Activated CD4-positive, alpha-beta T cell treated with anti-CD3 and anti-CD28 coated beads, Interleukin-2, Interleukin-4, amounts not matched to agents 100 ng/mL and 50 ng/mL, durations not matched to agents 16 hours and 8 hours (primary cell): ENCODE measurements at places on chromosomes 4 and X.

DNA sequence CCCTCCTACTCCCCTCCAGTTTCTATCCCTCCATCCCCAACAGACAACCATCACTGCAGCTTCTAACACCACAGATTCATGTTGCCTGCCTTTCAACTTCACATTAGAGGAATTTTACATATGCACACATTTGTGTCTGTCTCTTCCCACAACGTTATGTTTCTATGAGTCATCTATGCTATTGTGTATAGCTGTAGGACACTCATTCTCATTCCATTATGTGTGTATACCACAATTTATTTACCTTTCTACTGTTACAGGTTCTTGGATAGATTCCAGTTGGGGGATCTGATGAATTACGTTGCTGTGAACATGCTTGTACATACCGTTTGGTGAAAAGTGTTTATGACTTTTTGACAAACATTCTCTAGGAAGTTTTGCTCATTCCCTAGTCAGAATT is 58.8 kb upstream of the TRPC3 start:
- no peak for DNase-seq

GRCh38 chr4:177118596-177118995 is 191.1 kb upstream of the NEIL3 start:
- no peak for DNase-seq

GRCh38 chr4:100981447-100982204 is 365.7 kb downstream of the PPP3CA start:
- no peak for DNase-seq

- DNase-seq: no peak
These were observed 64.4 kb downstream of the CXCL13 start for GRCh38 chr4:77669946-77670590.

DNA sequence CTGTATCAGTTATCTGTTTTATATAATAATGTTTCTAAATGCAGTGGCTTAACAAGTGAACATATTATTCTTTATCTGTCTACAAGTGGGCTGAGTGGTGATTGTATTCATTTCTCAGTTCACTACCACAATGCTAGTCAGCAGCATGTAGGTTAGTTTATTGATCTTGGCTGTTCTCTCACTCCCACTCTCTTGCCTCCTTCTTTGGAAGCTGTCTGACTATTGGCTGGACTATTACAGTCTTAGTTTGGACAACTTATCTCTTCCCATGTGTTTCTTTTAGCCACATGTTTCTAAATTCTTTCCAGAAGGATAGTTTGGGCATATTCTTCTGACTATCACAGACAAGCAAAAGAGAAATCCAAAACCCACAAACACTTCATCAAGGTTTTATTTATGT is 459.5 kb upstream of the AGA start:
- no peak for DNase-seq

GRCh38 chr4:66294638-66295037 is 624.3 kb upstream of the EPHA5 start:
- DNase-seq: no peak

DNA sequence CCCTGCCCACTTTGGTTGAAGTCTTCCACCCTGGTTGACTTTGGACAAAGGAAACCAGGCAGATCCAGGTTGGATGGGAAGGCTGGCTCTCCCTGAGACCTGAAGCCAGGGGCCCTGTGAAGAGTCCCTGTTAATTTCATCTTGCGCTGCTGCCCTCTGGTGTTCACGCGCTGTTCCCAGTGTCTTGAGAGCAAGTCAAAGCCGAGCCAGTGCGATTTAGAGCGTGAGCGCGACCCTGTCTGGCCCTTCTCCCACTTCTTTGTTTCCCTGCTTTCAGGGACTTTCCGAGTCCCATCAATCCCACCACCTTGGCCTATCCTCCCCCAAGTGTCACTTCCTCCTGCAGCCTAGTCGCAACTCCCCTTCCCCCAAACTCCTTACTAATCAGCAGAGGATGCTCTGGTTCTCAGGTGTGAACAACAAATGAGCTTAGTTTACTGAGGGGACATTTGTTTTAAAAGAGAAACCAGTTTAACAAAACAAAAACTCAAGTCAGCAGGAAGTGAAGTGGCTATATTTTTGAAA is 25.8 kb upstream of the CHRNA9 start:
- DNase-seq: peak; percentile 89

DNA sequence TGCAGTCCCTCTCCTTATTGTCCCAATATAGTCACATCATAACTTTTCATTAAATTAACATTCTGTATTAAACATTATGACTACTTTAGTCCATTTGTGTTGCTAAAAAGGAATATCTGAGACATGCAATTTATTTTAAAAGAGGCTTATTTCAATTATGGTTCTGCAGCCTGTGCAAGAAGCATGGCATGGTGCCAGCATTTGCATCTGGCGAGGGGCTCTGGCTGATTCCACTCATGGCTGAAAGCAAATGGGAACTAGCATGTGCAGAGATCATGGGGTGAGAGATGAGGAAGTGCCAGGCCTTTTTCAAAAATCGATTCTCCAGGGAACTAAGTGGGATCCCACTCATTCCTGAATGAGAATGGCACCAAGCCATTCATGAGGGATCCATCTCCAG is 476.3 kb upstream of the RPS6KA3 start:
- DNase-seq: no peak

GRCh38 chr4:70667740-70668535 is 1.6 kb upstream of the JCHAIN start:
- DNase-seq: no peak

GRCh38 chr4:8427262-8427661 is 13.3 kb downstream of the ACOX3 start:
- DNase-seq: no peak

GRCh38 chrX:109918753-109919152 is 84.2 kb upstream of the TMEM164 start:
- DNase-seq: no peak

GRCh38 chrX:130347321-130347720 is 7.6 kb downstream of the SLC25A14 start:
- no peak for DNase-seq

DNA sequence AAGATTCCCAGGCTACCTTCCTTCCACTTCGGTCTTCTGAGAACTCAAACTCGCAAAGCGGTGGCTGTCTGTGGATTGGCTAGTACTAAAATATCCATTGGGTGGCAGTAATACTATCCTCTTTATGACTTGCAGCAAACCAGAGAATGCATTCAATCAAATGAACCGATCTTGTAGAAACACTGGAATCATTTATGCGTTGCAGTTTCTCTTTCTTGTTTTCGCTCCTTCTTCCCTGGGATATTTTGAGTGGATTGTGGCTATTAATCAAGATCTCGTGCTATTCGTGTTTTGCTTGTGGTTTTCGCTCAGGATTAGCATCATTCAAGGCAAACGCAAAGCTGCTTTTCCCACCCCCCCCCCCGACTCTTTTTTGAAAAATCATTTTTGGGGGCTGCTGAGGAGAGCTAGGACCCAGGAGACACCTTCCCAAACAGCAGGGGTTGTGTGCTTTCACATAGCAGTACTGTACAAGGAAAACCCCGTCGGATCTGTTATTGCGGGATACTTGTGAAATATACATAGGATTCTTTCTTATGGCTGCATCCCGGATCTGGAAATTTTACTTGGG is at the start of gene IL1RAPL1:
TSS of gene IL1RAPL1 (plus strand) at position 466 of the 571 bp plus-strand sequence.
- no peak for DNase-seq

DNA sequence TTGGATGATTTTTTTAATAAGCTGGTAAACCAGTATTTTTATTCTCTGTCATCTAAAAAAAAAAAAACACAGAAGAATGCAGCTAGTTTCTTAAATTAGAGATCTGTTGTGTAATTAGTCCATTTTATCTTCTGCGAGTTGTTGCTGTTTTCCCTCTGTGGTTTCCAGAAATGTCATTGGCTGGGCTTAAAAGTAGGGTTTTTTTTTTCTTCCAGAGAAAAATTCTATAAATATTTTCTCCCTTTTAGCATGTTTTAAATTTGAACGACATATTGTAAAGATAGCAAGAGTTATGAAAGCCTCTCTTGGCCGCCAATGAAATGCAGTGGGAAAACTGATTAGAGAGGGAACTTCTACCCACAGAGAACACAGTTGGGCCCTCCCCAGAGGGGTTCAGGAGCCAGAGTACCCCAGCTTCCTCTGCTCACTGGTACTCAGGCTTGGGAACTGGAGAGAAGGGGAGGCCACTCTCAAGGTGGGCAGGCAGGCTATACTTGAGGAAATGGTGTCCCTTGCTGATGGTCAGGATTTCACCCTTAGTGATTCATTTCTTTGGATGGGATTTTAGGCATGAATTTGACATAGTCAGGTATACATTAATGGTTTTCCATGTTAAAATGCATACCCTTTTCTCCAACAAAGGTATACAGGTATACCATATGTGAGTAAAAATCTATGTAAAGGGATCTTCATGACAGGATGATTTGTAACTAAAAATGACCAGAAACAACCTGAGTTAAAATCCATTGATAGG is 166.1 kb downstream of the BCOR start:
- DNase-seq: no peak

- no peak for DNase-seq
These were observed 7.3 kb upstream of the BRWD3 start for GRCh38 chrX:80817002-80817401.

DNA sequence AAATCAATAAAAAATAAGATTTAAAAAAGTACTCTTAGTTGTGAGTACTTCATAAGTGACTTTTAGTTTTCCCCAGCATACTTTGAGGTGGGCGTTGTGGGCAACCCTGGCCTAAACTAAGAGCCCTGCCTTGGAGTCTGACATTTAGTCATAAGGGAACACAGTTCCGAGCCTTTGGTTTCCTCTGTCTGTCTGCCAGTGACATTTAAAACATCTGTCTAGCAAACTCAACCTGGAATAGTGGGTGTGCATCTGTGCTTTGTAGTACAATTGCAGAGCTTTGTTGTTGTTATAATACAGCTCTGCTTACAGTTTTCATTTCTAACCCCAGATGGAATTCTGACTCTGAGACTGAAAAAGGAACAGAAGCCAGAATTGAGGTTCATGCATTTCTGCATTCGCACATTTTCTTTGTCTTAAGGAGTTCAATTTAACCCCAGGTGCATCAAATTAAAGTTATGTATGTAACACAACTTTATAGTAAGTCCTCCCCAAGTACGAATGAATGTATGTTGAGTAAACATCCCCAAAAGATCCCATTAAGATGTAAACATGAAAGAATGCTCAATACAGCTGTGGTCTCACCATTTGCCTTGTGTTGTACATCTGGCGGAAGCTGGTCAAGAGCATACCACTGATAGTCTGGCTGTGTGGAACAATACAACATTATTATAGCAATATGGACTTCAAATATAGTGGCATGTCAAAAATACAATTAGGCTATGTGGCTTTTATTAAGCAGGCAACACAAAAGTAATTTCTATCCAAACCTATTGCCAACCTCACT is 25.9 kb downstream of the TNIP3 start:
- peak; percentile 32 for DNase-seq

- DNase-seq: no peak
These were observed 55.9 kb downstream of the MTNR1A start for GRCh38 chr4:186499467-186499866.

- DNase-seq: no peak
These were observed 343.5 kb upstream of the SFRP2 start for GRCh38 chr4:154132406-154132805.

DNA sequence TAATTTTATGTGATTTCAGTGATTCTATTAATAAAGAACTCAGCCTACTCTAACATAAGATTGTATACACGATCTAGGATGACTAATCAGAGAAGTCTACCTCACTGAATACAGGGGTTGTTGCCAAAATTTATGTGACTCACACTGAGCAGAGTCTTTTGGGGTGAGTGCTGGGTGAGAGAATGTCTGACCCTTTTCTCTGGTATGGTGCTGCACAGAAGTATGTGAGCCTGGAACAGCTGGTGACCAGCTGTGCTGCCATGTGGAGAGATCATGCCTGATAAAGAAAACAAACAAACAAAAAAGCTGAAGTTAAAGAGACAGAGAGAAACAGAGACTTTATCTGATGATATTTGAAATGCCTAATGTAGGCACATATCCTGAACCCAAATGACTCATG is 618.1 kb upstream of the GRIA3 start:
- no peak for DNase-seq

DNA sequence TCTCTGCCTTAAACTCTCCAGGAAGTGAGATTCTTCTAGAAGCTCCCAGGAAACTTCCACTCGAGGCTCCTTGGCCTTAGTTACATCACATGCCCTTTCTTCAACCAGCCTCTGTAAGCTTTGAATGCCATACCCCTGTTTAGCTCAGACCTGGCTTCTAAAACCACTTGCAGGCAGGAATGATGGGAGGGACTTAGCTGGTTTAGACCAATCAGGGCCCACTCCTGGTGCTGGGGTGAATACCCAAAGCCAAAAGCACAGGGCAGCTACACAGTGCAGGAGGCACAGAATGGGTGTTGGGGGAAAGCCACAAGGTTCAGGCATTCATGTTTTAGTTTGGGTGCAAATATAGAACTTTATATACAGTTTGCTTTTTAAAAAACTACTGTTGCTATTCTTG is 296.2 kb downstream of the FRMPD4 start:
- DNase-seq: no peak

DNA sequence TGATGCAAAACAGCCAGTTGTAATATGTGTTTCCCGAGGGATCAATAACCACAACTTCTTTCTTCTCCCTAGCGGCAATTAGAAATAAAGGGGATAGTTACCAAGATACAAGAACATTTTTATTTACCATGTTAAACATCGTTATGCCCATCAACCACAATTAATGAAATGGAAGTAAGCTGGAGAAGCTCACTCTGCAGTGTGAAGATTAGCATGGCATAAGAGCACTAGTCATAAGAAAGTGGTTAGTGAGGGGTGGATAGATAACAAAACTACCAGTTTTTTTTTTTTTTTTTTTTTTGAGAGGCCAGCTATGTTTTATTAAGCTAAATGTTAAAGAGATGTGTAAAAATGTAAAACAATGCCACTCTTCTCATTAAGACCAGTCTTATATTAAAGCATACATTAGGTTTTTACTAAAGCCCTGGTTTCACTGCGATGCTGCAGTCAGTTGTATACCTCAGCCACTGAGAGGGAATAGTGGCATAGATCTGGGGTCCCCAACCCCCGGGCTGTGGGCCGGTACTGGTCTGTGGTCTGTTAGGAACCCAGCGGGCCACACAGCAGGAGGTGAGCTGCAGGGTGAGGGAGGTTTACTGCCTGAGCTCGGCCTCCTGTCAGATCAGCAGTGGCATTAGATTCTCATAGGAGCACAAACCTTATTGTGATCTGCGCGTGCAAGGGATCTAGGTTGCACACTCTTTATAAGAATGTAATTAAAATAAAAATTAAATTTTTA is 27.9 kb upstream of the NFXL1 start:
- DNase-seq: no peak

DNA sequence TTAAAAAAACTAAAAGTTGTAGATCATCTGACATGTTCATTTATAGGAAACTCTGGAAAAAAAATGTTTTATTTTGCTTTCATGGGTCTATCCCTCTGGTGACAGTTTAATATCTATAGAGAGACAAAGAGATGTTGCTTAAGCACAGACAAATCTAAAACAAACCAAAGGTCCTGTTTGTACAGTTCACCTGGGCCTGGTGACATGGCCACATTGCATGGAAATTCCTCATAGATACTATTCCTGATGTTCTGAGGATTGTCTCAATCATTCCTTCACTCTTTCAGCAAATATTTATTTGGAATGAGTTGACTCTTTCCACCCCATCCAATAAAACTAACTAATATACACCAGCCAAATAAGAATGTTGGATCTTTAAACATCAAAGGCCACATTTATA is 259.1 kb upstream of the NOCT start:
- no peak for DNase-seq

GRCh38 chrX:110415440-110416170 is 57.0 kb downstream of the RTL9 start:
- no peak for DNase-seq
